ENCODE measurements at places on chromosomes 5 and 9.

DNA sequence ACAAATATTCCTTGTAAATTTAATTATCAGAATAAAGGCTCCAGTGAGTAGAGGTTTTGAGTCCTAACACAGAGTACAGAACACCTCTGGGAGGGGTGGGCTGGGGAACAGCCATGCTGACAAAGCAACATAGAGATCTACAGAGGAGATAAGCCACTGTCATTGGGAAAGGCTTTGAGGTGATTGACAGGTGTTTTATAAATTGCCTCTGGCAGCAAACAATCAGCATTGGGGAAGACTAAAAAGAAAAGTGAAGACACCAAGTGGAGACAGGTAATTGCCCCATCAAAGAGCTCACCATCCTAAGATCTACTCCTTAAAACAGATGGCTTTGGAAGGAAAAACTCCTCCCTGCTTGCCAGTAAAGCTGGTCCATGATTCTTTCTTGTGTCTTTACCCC is 189.7 kb upstream of the TLE4 start:
- DNase-seq = no peak

DNA sequence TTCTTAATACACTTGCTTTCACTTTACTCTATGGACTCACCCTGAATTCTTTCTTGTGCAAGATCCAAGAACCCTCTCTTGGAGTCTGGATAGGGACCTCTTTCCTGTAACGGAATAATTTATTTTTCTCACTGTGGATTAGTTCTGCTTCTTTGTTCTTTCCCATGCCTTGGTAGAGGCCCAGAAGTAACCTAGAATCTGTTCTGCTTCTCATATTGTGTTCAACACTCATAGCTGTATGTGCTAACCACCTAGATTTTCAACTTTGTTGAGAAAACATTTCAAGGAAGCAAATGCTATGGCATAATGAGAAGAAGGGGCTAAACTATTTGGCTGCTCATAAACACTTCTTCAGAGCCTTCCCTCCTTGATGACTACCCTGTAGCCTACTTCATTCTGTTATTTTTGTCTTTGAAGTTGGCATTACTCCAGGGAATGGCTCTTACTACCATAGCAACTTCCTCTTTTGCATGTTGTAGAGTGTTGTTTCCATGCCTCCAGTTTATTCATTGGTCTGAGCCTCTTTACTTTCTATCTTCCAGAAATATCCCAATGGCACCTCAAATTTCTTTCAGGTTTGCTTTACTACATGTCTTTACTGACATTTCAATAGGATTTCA is 74.3 kb downstream of the KIAA0825 start:
- DNase-seq = no peak

DNA sequence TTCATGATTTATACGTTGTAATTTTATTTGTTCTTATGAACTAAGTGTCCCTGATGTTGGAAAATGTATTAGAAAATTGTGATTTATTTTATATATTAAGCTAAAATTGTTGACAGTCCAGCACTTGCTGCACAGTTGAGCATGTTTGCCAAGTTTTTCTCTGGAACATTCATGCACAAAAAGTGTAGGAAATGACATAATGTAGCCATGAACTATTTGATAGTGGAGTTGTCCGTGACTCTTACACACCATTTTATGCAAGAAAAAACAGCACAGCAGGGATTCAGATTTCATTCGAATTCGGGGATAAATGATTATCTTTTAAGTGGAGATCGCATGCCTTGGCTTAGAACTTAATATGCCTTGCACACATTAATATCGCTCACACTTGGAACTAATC is 708.6 kb upstream of the WWC1 start:
- no peak for DNase-seq

DNA sequence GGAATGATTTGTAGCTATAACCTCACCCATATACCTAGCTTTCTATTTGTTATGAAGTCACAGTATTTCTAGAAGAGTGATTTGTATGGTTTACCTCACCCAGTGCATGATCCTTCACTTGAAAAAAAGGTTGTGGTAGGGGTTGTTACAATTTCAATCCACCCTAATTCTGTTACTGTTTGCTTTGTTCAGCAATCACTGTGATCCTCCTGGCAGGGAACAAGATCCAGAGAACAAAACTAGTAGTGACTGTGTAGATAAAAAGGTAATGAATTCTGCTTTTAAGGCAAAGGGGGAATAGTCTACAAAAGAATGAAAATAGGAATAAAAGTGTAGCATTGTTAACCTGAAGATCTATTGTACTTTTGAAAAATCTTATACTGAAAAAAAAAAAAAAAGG is 191.3 kb upstream of the SH3GL2 start:
- no peak for DNase-seq

DNA sequence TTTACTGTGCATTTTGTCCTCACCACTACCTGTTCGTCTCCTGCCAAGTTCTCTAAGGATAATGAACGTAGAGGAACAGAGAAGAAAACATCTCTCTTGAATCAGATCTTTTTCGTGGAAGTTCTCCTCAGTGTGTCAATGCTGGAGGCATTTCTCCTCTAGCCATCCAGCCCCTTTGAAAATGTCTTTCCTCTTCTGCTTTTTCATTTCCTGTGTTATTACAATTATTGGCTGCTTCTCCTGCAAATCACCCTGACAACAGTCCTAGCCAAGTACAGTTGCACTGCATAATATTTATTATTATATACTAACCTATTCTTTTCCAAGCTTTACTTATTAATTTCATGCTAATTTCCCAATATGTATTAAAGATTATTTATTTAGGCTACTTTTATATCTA is 61.8 kb upstream of the TRPM3 start:
- no peak for DNase-seq
